T-helper 1 cell (primary cell): ENCODE measurements at places on chromosomes 6 and 20.

DNA sequence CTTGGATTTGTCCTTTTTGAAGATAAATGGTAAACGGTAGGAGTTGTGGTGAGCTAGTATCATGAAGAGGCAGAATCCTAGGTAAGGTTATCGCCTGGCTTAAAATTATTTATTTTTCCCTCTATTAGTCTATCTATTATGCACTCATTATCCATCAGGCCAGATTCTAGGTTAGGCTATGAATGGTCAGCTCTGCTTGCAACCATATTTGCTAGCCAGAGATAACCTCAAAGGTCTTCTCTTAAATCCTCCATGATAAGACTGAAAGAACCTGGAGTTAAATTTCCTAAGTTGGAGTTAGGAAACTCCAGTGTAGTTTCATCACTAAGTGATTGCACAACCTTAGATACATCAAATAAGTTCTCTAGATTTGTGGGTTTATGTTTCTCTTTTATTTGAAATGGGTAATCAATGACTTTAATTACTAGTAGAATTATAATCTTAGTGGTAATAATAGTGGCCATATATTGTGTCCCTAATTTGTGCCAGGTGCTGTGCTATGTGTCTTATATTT, 302.1 kb upstream of the RUNX2 start:
- no peak for DNase-seq

GRCh38 chr6:109791301-109791700, 100.2 kb downstream of the FIG4 start:
- no peak for DNase-seq

GRCh38 chr20:19670829-19671228, 87.2 kb upstream of the RIN2 start:
- no peak for DNase-seq

GRCh38 chr20:11008444-11009033, 334.7 kb upstream of the JAG1 start:
- DNase-seq, result no peak

DNA sequence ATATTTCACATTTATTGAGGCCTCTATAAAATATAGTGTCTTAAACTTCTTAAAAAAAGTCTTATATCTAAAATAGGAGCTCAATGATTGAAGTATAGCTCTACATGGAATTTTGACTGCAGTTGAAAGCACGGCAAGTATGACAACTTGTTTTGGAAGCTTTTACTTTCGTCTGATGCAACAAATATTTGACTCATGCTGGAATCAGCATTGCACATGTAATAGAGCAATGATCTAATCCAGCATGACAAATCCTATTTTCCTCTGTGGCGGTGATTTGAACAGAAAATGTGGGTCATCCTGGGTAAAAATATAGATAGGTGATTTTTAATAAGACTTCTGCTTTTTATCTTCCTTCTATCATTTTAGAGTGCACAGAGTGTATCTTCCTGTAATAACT, 111.6 kb downstream of the TINAG start:
- DNase-seq, result no peak

DNA sequence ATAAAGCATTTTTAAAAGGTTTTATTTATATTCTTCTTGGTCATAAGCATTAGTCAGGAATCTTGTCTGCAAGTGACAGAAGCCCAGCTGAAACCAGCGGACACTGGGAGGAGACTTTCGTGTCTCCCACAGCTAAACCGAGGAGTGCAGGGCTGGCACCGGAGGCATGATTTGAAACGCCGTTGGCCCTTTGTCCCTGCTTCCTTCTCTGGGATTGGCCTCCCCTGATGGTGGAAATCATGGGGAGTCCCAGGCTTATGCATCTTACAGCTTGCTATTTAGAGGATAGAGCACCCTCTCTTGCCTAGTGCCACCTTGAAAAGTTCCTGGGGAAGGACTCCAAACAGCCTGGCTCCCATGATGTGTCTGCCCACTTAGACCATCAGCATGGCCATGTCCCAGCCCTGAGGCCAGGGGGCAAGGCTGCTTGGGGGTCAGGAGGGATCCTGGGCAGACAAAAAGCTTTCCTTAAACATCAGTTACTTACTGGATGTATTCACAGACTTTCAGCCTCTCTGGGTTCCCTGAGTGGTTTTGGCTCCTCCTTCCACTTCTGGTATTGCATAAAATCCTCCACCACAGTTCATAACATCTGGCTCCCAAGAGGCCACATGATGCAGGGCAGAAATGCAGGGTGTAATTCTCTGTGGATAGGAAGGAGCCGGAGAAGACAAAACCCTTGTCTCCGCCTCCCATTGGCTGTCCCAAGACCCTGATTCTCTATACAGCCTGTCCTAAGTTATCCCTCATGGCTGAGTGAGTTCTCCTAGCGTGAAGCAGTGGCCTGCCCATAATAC, 49.3 kb upstream of the INSM1 start:
- no peak for DNase-seq

DNA sequence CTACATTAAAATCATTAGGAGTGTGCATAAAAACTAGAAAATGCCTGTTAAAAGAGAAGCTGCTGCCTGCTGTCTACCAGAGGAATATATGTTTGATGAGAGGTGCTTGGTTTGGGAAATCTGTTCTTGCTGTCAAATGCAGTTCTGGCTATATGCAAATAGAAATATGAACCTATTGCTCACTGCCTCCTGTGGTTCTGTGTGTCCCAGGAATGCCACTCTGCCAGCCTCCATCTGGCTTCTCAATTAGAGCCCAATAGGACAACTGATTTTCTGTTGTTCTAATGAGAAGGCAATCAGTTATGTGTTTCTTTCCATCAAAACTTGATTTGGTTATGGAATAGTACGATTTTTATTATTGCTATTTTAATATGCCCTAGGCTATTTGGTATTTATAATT, 759.7 kb downstream of the HDGFL1 start:
- DNase-seq, result no peak

DNA sequence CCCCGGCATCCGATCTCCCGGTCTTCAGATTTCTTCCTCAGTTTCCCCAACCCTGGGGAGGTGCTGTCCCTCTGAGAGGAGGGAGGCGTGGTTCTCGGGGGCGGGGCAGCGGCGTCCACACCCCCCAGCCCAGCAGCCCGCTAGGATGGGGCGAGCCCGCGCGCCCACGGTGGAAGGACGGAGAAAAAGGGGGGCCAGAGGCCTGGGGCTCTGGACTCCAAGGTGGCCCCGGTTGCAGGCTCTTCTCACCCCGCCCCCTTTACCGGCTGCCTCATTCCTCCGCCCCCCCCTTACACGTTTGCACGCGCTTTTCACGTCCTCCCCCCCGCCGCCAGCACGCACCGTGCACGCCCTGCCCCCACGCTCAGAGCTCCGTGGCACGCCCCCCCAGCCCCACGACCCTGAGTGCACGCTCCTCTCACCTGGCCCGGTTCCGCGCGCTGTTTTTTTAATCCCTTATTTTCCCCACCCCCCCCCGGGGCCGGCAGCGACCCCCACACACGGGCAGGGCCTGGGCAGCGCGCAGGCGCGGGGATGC, 402 bp downstream of the ZBTB12 start:
- DNase-seq, result peak; percentile 43

GRCh38 chr6:30700340-30700739, 9.6 kb upstream of the NRM start:
- DNase-seq, result no peak

GRCh38 chr6:141467881-141468280, 664.8 kb upstream of the GJE1 start:
- DNase-seq, result no peak

DNA sequence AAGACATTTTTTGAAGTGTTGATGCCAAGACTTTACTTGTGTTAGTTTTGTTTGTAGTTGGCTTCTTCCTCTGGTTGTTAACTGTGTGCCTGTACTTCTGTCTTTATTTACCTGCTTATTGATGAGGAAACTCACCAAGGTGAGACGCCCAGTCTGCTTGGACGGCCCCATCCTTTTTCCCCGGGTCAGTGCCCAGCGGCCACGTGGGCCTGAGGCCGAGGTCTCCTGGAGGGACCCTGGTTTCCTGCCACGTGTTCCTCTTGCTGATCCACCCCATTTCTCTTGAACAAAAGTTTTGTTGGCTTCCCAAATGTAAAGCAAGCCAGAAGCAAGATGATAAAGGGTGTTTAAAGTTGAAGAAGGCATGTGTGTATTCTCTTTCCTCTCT, 24.8 kb downstream of the DUSP22 start:
- DNase-seq, result no peak

DNA sequence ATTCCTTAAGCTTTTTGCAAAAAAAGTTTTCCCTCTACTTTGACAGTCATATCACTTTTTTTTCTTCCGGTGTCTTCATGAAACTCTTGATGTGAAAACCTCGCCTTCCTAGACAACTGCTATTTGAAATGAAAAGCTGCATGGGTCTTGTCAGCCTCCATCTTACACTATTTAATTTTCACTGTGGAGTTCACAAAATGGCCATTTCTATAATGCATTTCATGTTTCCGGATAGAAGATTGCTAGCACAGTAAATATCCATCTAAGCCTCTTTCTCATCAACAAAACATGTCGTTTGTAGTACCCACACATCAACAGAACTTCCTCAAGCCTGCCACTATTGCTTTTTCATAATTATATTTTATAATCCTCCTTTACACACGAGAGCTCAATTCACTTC, 204.9 kb upstream of the ID4 start:
- DNase-seq, result no peak

- DNase-seq, result no peak
Measured at GRCh38 chr6:1841136-1841535, 231.4 kb downstream of the FOXC1 start.

GRCh38 chr20:35133735-35134134, 13.4 kb downstream of the EDEM2 start:
- DNase-seq, result no peak

GRCh38 chr6:33557376-33557775, 22.7 kb downstream of the BAK1 start:
- DNase-seq, result no peak

- no peak for DNase-seq
Measured at GRCh38 chr20:2108987-2109386, 7.4 kb downstream of the STK35 start.

DNA sequence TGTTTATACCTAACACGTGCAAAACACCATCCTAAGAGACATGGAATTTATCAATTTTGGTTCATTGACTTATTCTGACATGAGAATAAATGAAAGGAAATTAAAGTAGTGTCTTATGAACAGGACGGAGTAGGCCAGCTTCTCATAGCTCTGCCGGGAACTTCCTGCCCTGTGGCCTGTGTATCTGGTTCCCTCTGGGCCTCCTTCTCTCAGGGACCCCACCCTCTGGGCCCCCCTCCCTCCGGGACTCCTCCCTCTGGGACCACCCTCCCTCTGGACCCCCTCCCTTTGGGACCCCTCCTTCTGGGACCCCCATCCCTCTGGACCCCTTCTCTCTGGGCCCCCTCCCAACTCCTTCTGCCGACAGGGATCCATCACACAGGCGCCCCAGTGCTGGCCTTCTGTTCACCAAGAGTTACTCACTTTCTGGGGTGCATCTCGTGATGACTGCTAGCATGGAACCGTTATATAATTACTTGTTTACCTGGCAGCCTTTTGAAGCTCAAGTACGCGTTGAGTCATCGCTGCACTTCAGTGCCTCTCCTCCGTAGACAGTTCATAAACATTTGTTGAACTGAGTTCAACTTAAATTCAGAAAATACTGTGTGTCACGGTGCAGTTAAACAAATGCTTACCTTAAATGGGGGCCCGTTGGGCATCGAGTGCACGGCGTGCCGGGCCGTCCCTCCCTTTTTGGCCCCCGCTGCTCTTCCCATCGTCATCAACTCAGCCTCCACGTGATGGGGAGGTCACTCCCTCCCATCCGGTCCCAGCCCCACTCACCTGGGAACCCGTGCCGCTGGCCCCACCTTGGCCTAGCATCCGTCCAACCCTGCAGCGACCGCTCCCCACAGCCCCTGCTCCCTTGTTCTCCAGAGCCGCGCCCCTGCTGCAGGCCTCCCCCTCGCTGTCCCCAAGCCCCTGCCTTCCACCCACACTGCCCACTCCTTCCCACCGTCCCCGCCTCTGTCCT, 8.1 kb downstream of the CCR6 start:
- no peak for DNase-seq

GRCh38 chr20:17498641-17499040, 32.5 kb downstream of the BFSP1 start:
- no peak for DNase-seq

DNA sequence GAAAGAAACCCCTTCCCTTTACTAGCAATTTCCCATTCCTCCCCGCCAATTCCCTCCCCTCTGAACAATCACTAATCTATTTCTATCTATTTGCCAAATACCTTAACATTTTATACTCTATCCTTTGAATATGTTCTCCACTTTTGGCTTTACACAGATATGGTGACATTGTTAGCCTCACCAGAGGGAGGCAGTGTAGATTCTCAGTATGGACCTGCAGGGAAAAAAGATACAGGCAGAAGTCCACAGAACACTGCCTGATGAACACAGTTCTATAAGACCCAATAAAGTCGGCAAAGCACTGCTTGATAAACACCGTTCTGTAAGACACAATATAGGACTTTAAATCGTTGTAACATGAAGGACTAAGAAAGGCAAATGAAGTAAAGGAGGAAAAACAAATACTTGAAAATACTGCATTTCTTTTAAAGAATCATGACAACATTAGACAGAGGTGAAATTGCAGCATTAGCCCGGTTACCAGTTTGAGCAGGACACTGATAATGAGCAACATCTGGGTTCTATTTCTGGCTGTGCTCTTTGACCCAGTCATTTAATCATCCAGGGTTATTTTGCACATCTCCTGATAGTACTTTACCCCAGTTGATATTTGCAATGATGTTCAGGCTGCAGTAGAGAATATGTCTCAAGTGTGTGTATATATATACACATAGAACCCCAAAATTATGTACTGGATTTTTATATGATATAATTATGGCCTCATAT, 296.8 kb downstream of the UTRN start:
- DNase-seq, result no peak

GRCh38 chr6:116385459-116385802, 14.7 kb downstream of the DSE start:
- no peak for DNase-seq

GRCh38 chr6:121302882-121303281, 31.4 kb downstream of the TBC1D32 start:
- no peak for DNase-seq

GRCh38 chr6:25874822-25875562, 949 bp upstream of the SLC17A3 start:
- DNase-seq, result no peak

GRCh38 chr6:142485256-142485655, 183.4 kb downstream of the ADGRG6 start:
- DNase-seq, result no peak

DNA sequence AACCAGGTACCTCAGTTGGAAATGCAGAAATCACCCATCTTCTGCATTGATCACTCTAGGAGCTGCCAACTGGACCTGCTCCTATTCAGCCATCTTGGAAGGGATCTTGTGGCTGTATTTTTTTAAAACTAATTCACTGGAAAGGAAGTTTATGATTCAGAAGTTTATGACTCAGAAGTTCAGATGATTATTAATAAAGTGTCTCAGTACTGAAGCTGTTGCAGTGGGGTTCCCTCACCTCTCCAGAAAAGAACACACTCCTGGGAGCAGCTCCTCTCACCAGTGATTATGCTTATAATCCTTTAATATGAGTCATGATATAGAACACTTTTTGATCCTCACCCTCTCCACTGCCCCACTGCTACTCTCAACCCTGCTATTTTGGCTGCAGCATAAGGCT, 291.2 kb upstream of the HS3ST5 start:
- DNase-seq, result no peak

- no peak for DNase-seq
Measured at GRCh38 chr6:15230827-15231226, 15.0 kb upstream of the JARID2 start.
